ENCODE measurements at places on chromosomes 5 and 9.

GRCh38 chr5:72705178-72705577 lies 111.3 kb upstream of the TNPO1 start:
- no peak for DNase-seq

GRCh38 chr5:149510136-149510535 lies 41.1 kb downstream of the CSNK1A1 start:
- no peak for DNase-seq

DNA sequence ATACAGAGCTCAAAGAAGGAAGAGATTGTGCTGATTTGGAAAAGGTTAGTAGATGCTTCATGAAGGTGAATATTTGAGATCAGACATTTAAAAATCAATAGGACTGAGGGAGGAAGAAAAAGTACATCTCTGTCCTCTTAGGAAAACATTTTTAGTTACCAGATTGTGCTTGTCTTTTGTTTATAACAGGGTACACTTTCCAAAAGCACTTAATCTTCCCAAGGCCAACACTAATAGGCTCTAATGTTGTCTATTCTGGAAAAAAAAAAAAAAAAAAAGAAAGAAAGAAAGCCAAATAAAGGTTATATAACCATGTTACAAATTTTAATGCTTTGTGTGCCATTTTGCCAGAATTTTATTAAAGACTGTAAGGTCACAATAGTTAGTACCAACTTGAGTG lies 45.5 kb upstream of the SHISAL2B start:
- no peak for DNase-seq

DNA sequence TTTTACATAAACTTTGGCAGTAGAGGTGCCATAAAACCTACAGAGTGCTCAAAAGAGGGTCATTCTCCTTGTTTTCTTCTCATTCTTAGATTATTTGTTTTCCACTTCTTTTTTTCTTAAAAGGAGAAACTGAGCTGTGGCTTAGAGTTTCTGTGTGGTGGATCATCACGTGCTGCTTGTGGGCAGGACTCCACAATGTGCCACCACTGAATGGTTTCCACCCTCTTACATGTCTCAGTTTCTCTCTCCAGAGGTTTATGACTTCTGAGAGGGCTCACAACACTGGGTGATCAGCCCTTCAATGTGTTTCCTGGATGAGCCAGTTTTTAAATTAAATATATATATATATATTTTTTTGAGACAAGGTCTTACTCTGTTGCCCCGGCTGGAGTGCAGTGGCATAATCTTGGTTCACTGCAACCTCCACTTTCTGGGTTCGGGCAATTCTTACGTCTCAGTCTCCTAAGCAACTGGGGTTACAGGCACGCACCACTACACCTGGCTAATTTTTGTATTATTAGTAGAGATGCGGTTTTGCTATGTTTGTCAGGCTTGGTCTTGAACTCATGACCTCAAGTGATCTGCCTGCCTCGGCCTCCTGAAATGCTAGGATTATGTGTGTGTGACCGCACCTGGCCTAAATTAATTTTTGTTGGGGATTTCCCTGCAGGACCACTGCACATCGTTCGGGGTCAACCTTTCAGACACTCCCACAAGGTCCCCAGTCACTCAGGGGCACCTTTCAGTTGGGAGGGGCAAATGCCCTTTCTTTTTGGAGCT lies 3.1 kb upstream of the UNC13B start:
- DNase-seq, result no peak

DNA sequence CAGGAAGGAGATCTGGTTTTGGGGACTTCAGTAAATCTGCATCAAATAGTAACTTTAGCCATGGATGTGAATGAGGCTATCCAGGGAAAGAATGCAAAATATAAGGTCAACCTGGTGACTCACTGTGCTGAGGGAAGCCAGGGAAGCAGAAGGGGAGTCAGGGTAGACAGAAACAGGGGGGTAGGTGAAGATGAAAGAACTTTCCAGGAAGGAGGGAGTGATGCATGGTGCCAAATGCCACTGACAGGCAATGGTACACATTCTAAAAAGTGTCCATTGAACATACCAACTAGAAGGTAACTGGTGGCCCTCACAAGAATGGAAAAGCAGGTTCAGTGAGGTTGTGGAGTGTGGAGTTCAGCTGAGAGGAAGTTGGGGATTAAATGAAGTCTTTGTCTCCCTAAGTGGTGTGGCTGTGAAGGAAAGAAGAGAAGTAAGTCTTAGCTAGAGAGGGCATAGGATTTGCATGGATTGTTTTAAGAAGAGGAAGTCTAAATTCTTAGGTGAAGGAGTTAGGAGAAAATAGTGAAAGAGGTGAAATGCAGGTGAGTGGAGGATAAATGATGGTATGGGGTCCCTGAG lies 35.5 kb downstream of the PALM2AKAP2 start:
- no peak for DNase-seq

- DNase-seq, result no peak
These were observed 552.6 kb downstream of the CCDC171 start for GRCh38 chr9:16105168-16106020.

Measured in D721Med (cell line).